ENCODE measurements at places on chromosomes 5 and 9. TPM values are rescaled to one million over a fixed set of nuclear protein-coding genes. Genes with fewer than 3 reads are reported as not detected.

F12 gene
- 0.52 TPM for total RNA-seq

TAF1L gene
- total RNA-seq, result under 0.01 TPM

ADGRD2 gene
- total RNA-seq, result 0.10 TPM

ABCA2 gene
- total RNA-seq, result 14.7 TPM

PGM5 gene
- 0.21 TPM for total RNA-seq

SLCO6A1 gene
- total RNA-seq, result not detected

TMEM215 gene
- total RNA-seq, result not detected

TTC23L gene
- 0.10 TPM for total RNA-seq

MCIDAS gene
- total RNA-seq, result not detected

SMIM33 gene
- not detected for total RNA-seq

CCL27 gene
- 0.21 TPM for total RNA-seq

Data from mononuclear cell (primary cell).